ENCODE measurements at places on chromosomes 1 and 21.

- no peak for DNase-seq
These were observed 45.0 kb upstream of the PDE9A start for GRCh38 chr21:42608446-42608845.

DNA sequence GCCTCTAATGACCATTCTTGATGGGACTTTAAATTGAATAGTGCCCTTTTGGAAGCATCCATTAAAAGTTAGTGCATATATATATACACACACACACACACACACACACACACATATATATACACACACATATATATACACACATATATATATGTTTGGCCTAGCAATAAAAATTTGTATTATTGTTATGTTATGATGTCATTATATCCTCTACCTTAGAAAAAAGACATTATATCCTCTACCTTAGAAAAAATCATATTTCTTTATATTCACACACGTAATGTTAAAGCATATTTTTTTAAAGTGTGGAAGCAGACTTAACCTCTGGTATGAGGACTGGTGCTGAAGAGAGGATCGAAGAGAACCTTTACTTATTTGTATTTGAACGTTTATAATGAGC is 43.3 kb downstream of the EBNA1BP2 start:
- no peak for DNase-seq

- DNase-seq = no peak
These were observed 33.2 kb downstream of the POFUT2 start for GRCh38 chr21:45254460-45254930.

DNA sequence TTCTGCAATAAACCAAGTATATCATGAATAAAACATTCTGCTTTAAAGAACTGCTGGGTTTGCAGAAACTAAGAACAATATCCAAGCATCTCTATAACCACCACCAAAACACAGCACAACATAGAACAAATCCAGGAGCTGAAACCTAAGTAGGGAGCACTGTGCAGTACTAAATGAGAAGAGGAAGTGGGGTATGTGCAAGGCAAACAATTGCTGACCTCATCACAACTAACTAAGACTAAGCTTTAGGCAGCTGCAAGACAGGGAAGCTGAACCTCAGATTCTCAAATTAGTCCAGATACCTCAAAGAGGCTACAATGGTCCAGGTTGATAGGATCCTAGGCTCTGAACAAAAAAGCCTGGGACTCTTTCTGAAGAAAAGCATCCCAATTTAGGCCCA is 172.6 kb downstream of the SLC44A5 start:
- DNase-seq = no peak

DNA sequence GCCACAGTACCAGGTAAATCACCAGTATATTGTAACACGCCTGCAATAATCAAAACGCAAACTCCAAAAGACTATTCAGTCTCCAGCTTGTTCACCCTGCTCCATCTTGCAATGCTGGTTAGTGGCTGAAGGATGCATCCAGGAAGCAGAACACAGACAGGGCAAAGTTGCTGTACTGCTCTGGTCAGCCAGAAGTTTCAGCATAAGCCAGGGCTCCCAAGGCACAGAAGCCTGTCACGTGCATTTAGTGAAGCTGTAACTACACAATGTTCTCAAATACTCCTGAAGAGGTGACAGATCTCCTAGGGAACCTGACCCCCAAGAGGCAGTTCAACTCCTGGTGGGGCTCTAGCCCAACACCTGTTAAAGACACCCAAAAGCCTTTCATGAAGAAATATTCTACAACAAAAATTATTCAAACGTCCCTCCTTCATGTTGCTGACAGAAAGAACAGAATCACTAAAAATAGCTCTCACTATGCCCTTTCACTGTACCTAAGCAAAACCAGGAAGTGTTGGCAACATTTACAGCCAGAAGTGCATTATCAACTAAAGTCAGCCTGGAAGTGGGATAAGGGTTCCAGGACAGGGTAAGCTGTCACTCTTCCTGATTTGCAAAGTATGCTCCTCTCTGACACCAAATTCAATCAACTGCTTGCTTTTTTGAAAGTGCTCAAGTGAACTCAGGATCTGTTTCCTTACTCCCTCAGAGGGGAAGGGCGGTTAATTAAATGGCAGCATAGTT is 52.1 kb downstream of the SLC35D1 start:
- DNase-seq = no peak

DNA sequence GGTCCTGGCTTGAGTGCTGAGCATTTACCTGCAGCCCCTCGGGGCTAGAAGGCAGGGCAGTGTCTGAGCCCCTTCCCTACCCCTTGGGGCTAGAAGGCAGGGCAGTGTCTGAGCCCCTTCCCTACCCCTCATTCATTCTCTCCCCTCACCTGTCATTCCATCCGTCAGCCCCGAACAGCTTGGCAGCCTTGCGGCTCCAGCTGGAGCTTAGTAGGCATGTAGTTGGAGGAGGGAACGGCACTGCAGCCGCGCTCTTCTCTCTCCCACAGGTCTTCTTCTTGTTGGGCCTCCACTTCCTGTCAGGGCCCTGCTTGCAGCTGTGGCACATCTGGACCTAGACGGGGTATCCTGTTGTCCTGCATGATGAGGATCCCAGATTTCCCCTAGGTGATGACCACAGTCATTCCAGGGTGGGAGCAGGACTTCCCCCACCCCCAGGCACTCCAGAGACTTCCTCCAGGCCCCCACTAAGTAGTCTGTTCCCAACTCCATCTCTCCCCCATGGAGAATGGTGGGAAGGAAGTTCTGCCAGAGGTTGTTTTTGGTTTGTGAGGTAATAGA is 22.2 kb downstream of the MAPKAPK2 start:
- DNase-seq = no peak

GRCh38 chr1:214143006-214143992 is 137.7 kb upstream of the SMYD2 start:
- DNase-seq = no peak

GRCh38 chr1:36884029-36884701 is 150.2 kb downstream of the GRIK3 start:
- DNase-seq = no peak

DNA sequence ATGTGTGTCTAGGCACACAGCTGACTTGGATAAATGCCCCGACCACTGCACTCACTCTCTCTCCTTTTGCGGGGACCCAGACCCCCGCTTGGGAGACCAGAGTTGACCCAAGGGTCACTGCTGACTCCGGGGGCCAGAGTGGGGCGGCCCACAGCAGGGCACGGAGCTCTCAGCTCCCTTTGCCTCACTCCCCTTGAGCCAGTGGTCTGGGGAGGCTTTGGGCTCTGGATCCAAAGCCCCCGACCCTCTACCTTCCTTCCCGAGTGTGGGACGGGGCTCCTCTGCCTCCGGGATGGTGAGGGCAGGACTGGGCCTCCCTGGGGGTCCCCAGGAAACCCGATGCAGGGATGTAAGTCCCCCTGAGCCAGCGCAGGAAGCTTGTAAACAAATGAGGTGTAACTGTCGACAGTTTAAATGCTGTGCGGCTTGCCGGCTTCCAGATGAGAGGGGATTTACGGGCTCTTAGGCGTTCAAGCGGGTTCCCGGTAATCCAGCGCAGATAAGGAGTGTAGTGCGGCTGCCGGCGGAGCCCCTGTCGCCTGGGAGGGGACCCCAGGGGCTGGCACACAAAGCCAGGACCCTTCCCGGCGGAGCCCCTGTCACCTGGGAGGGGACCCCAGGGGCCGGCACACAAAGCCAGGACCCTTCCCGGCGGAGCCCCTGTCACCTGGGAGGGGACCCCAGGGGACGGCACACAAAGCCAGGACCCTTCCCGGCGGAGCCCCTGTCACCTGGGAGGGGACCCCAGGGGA is 7.4 kb downstream of the ACTRT2 start:
- DNase-seq = no peak

GRCh38 chr21:15515908-15516307 is 213.9 kb upstream of the USP25 start:
- DNase-seq = no peak

DNA sequence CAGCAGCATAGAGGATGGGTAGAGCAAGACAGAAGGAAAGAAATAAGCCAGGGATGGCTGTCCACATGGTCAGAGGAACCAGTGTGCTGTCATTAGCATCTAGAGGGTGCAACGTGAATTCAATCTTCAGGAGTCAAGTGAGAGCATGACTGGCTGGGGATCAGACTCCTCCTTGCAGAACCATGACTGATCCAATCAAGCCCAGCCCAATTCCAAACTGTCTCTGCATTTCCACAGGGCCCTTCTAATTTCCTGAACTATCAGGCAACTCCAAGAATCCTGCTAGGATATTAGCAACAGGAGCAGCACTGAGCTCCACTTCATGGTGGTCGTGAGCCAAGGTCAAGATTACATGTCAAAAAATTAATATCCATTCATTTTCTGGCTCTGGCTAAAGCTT is 166.8 kb upstream of the CAMK1G start:
- no peak for DNase-seq

GRCh38 chr21:44977616-44978340 is 37.9 kb downstream of the SLX9 start:
- DNase-seq = no peak

GRCh38 chr1:68745451-68745850 is 248.6 kb upstream of the DEPDC1 start:
- DNase-seq = no peak

DNA sequence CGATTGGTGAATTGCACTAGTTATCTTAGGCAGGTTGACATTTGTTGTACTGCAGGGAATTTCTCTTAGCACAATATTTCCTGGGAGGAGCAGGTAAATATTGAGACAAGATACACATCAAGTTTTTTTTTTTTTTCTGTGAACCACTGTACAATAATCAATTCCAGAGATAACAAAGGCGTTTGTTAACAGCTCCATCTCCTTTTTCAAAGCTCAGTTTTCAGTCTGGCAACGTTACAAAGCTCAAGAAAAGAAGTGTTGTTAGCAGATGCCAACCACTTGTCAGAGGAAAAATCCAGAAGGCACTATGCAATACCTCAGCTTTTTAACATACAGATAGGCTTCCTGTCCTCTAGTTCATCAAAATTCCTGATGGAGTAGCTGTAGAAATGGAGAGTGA is 40.9 kb upstream of the DAB1 start:
- no peak for DNase-seq

DNA sequence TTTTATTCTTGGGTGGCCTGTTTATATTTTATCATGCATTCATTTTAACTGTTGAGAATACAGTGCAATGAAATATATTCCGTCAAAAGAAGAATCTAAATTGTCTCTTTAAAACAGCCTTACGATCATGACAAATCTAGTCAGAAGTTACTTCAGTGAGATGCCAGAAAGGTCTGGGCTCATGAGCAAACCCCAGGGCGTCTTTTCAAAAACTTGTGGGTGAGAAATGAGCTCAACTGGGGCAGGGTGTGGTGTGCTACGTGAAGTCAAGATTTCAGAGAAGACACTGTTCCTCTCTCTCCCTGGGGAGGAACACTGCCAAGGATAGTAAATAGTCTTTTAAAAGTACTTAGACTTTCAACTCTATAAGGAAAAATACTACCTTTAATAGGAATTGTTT is 13.4 kb upstream of the UAP1 start:
- no peak for DNase-seq

DNA sequence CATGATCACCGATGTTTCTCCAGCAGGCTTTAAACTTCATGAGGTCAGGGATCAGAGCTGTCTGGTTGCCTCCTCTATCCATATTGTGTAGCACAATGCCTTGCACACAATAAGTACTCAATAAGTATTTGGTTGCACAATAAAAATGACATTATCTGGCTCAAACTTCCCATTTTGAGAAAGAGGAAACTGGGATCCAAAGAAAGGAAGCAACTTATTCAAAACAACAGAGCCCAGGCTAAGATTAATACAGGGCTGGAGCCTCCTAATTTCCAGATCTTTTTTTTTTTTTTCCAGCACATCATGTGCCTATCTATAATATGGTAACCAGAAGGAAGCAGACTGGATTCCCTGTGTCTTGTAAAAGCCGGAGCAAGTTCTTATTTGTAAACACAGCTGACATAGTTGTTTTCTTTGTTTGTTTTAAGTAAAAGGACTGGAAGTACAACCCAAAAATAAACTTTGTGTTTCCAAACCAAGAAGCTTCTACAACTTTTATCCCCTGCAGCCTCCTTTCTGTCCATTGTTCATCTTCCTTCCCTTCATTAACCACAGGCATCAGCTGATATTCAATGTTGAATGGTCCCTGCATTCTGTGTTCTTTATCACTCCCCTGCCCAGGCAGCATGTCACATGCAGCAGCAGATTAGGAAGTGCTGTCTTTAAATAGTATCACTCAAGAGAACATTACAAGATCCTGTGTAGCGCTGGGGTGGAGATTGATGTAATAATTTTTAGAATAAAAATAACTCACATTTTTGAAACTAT is 71.2 kb upstream of the HOOK1 start:
- peak; percentile 38 for DNase-seq

DNA sequence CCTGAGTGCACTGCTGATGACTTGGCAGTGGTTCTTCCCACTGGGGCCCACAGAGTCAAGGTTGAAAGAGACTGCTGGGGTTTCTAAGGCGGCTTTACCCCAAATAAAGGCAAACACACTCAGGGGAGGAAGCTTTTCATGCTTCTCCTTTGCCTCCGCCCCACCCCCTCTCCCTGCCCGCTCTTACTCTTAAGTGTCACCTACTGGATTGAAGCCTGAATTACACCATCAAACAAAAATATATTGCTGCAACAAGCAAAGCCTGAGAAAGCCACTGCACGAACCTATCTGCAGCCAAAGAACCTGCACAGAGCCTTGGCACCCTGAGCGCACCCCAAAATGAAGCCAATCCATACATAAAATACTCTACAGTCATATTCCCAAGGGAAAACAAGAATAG is 63.1 kb downstream of the PTGFR start:
- DNase-seq = peak; percentile 13

- DNase-seq = no peak
These were observed 504.9 kb downstream of the OMA1 start for GRCh38 chr1:58041621-58042020.

DNA sequence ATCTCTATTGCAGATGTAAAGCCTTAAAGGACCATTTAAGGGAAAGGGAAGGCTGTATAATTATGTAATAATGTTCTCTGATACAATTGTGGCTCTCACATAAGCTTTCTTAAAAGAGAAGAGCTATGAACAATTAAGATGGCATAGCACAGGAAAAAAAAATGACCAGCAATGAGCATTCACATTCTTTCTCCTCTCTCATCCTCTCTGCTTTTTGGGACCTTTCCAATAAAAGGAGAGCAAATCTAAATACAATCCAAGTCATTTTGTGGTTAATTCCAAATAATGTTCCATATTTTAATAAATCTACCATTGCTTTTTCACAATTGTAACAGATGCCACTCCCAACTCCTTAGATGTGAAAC is 23.5 kb downstream of the SMYD3 start:
- DNase-seq = no peak

GRCh38 chr1:30586671-30587070 is 136.7 kb downstream of the MATN1 start:
- no peak for DNase-seq

DNA sequence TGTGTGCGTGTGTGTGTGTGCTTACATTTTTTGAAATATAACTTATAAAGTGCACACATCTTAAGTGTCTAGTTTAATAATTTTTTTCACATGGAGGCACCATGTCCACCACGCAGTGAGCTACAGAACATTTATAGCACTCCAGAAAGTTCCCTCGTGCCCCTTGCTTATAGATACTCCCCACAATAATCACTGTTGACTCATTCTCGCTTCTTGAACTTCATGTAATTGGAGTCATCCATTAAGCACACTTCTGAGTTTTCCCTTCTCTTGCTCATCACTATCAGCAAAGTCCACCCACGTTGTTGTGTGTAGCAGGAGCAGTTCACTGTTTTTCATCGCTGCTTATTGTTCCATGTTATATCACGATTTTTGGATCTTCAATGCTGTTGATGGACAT is 78.4 kb upstream of the DISP3 start:
- DNase-seq = no peak

GRCh38 chr1:87449348-87449963 is 120.8 kb downstream of the LMO4 start:
- DNase-seq = no peak

GRCh38 chr1:34708106-34708505 is 46.7 kb upstream of the GJB5 start:
- no peak for DNase-seq
